ENCODE measurements at places on chromosomes 2 and 18.
A peak's percentile ranks its signal among the peaks of the same experiment; 100 is the strongest.

- no peak for DNase-seq
Measured at GRCh38 chr18:28114472-28114871, 62.5 kb downstream of the CDH2 start.

DNA sequence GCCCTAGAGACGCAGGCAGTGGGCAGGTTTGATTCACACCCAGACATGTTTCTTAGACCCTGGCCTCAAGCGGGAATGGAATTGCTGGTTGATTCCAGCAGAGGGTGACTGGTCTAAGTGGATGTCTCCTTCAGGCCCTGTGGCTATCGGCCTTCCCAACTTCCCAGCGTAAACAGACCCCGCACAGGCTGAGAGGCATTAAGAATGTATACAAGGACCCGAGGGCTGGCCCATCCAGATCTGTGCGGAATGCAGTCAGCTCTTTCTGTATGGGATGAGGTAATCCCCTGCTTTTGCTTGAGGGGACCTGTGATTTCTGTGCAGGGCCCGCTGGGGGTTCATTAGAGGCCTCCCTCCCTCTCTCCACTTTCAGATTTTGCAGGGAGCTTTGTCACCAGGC lies 6.5 kb downstream of the ACKR3 start:
- no peak for DNase-seq

- no peak for DNase-seq
Measured at GRCh38 chr18:55844382-55844781, 256.4 kb upstream of the TCF4 start.

GRCh38 chr2:129717560-129718130 lies 261.8 kb upstream of the RAB6C start:
- DNase-seq: no peak

DNA sequence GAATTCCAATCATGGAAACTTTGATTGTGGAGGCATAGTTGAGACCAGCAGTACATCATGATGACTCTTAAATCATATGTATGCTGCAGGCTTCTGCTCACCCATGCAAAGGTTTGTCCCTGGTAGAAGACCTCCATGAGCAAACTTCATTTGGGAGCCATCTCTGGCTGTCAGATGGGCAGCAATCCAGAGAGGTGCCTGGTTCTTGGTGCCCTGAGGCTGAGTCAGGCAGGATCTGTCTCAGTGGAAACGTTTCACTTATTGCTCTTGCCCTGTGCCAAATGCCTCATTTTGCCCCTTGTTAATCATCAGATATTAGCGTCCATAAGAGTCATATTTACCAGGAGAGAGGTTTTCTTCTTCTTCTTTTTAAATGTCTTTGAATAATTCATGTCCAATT lies 151.5 kb upstream of the CELF4 start:
- DNase-seq: no peak

DNA sequence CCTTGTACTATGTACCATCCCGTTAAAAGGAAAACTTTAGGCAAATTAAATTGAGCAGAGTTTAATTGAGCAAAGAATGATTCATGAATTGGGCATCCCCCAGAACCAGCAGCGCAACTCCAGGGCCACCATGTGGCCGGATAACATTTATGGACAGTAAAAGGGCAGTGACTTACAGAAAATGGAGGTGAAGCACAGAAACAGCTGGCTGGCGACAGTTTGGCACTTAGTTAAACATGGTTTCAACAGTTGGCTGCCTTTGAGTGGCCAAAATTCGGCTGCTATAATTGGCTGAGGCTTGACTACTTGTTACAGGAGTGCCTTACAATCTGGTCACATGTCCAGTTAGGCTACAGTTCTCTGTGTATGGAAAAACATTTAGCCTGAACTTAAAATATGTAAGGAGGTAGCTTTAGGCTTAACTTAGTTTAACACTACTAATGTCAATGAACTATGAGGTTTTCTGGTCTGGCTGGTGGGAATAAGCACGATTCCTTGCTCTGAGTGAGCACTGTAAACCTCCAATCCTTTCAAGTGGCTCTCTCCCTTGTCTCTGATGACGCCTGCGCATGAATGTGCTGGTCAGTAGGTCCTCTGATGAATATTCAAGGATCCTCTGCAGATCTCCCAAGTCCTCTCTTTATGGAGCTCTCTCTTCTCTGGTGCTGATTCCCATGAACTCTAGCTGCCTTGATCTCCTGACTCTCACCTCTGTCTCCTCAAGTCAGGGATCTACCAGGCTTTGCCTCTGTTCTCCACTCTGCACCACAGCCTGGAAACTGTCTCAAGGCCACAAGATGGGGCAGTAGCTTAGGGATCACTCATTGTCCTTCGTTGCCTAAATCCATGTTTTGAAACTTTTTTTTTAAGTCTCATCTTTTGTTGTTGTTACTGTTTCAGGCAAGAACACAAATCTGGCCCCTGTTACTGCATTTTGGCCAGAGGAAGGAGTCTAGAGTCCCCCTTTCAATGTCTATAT lies 24.4 kb upstream of the RAB31 start:
- DNase-seq: no peak

- peak; percentile 31 for DNase-seq
Measured at GRCh38 chr2:29374823-29375222, 259.6 kb downstream of the CLIP4 start.

- DNase-seq: no peak
Measured at GRCh38 chr18:58269931-58270330, 225.9 kb downstream of the NEDD4L start.

GRCh38 chr2:223801736-223802135 lies 35.6 kb downstream of the AP1S3 start:
- no peak for DNase-seq
